Glutamatergic neuron (in vitro differentiated cells): ENCODE measurements at places on chromosomes 3 and 15. TPM values are rescaled to one million over a fixed set of nuclear protein-coding genes. Genes with fewer than 3 reads are reported as not detected.
A peak's percentile ranks its signal among the peaks of the same experiment; 100 is the strongest.

- no peak for DNase-seq
Measured at GRCh38 chr15:74383695-74384565, 16.5 kb upstream of the CYP11A1 start.

GRCh38 chr3:61524933-61525332 is 36.4 kb upstream of the PTPRG start:
- DNase-seq, result no peak

- DNase-seq, result no peak
Measured at GRCh38 chr3:13579063-13579462, 30.1 kb downstream of the FBLN2 start.

GRCh38 chr3:99873269-99874102 is 55.8 kb downstream of the CMSS1 start:
- no peak for DNase-seq

DNA sequence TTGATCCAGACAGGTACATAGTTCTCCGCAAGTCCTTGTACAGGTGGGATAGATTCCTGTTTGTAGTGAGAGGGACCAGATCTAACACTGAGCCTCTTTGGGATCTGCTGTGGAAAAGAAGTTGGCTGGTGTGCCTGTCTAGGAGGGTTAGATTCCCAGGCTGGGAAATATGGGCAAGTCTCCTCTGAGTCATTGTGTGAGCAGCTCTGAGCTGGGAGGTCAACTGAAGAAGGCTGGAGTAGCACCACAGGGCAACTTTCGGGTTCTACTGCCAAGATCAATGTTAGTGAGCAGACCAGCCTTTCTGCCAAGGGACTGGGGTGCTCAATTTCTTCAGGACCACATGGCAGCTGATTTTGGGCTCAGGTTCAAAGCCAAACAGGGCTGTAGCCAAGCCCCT is 33.4 kb downstream of the CLDN1 start:
- DNase-seq, result no peak

DNA sequence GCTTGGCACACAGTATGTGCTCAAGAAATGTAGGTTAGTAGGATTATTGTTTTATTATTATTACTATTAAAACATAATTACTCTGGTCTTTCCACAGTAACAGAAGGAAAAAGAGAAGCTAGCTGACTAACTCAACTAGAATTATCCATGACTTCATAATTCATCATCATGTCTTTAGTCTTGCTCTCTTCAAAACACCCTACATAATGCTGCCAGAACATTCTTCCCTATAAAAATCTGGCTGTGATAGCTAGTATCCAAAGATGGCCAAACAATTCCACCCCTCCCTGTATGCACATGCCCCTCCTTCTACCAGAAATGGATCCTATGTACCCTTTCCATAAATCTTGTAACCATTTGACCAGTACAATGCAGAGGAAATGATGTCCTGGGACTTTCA is 48.8 kb upstream of the SRGAP3 start:
- DNase-seq, result no peak

- no peak for DNase-seq
Measured at GRCh38 chr3:130117933-130118332, 36.3 kb downstream of the ALG1L2 start.

DNA sequence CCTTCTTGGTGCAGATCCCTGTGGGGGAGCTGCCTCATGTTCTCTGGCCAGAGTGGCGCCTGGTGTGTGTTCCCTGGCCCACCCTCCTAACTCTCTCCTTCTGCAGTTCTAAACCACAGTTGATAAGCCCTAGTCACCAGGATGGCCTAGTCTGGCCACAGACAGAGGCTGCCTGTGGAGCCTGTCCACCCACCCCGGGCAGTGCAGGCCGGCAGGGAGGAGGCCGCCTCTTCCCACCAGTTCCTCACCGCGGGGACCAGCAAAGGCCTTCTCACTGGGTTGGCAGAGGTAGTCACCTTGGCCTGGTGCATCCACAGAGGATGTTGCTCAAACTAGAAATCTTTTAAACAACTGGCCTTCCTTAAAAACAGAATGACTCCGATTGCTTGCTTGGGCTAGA is 276.4 kb upstream of the TTC14 start:
- no peak for DNase-seq

DNA sequence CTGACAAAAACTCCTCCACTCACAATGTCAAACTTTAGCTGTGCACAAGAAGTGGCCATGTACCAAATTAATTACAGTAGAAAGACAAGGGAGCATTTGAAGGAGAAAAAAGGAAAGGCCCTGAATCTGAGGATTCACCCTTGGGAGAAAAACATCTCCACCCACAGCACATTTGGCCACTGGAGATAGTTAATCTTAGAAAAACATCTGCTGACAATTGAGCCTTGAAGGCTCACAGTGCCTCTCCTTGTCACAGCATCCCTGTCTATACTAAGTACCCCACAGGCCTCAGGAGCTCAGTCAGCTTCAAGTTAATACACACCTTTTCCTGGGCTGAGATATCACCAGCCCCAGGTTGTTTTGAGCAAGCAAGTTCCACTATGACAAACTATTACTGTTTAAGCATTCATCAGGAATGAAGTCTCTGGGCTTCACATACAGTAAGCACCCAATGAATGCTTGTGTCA is 78.1 kb upstream of the SETMAR start:
- DNase-seq, result no peak

GRCh38 chr3:122025296-122025695 is 3.2 kb upstream of the ILDR1 start:
- no peak for DNase-seq

DNA sequence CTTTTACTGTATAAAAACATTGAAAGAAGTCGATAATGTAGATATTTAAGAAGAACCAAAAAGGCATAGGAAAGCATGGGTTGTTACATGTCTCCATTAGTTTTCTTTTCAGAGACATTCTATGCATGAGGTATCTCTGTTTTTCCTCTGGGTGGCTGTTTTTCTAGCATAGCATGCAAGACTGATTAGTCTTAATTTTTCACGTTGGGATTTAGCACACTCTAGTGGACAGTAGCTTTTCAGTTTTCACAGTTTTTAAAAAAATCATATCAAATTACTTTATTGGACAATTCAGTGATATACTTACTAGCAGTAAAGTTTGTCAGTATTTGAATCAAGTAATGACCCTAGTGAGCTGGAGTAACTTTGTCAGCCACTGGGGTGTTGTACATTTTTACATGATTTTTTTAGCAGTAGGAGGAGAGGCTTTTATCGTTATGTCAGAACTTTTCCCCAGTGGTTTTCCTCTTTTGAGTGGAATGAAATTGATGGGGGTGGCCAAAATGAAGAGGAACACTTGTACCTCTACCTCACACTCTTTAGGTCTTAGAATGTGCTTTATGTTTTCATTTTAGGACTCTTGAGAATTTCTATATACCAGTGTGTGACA is 57.2 kb downstream of the SEC22A start:
- DNase-seq, result no peak

GRCh38 chr15:65451989-65452388 is 29.2 kb upstream of the IGDCC4 start:
- no peak for DNase-seq

GRCh38 chr3:141387516-141387915 is 19.2 kb downstream of the ZBTB38 start:
- DNase-seq, result no peak

DNA sequence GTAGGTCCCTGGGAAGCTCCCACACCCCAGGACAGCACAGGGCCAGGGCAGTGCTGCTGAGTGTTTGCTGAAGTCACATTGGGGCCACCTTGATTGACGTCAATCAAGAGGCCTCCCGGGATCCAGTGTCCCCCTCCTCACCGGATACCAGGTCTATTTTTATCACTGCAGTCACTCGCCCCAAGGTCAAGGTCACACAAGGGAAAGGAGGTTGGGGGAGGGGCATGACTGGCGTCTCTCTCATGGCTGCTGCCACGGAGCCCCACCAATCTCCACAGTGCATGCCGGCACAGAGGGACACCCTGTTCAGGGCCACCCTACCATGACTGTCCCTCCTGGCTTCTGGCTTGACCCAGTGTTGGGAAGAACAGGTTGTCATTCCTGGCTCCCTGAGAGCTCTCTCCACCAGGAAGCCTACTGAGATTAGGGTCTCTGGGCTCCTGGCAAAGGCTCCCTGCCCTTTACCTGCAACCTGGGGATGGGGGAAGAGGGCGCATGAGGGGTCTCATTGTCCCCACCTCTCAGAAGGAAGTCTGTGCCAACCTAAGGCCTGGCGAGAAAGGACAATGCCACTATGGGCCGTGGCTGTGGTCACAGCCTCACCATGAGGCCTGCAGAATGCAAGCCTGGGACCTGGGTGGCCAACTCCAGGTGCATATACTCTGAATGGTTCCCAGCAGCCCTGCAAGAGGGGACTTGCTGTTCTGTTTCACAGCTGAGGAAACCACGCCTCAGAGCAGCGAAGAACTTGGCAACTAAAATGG is 1.5 kb downstream of the MYL3 start:
- DNase-seq, result peak; percentile 15

- DNase-seq, result no peak
Measured at GRCh38 chr15:28182216-28182615, 83.1 kb upstream of the OCA2 start.

- no peak for DNase-seq
Measured at GRCh38 chr15:88701561-88702095, 62.8 kb downstream of the ISG20 start.

DNA sequence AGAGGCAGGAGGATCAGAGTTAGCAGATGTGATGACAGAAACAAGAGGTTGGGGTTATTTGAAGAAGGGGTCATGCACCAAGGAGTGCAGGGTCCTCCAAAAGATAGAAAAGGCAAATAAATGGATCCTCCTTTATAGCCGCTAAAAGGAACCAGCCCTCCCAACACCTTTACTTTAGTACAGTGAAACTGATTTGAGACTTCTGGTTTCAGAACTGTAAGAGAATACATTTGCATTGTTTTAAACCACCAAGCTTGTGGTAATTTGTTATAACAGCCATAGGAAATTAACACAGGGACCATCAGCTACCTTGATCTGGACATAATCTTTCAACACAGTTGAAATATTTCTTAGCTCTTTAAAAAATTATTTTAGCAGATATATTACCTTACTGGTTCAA is 166.6 kb downstream of the TIGIT start:
- DNase-seq, result no peak

GRCh38 chr15:70587896-70588567 is 175.3 kb downstream of the UACA start:
- DNase-seq, result no peak

DNA sequence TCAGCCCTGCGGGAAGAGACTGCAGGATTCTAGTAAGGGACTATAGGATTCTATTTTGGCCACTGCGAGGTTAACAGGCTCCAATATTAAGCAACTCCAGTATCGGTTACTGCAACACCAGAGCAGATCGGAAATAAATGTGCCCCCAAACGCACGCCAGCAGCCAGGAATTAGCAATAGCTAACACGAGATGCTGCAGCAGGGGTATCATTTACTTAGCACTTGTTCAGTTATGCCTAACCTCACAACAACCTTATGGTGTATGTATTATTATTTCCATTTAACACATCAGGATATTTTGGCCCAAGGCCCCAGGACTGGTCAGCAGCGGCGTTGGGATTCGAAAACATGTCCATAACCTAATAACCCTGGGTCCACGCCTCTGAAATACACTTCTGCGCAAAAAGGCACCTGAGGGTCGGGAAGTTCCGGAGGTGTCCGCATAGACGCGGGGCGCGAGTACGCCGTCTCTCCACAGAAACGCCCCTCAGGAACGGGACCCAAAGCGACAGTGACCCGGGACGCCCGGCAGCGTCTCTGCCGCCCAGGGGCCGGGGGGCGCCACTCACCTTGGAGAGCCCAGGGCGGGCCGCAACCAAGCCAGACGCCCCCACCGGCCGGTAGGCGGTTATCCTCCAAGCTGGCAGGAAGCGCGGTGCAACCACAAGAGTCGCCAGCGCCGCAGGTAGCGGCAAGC is 681 bp downstream of the PIK3CB start:
- no peak for DNase-seq

GRCh38 chr3:99878005-99878404 is 60.3 kb downstream of the CMSS1 start:
- DNase-seq, result no peak

DNA sequence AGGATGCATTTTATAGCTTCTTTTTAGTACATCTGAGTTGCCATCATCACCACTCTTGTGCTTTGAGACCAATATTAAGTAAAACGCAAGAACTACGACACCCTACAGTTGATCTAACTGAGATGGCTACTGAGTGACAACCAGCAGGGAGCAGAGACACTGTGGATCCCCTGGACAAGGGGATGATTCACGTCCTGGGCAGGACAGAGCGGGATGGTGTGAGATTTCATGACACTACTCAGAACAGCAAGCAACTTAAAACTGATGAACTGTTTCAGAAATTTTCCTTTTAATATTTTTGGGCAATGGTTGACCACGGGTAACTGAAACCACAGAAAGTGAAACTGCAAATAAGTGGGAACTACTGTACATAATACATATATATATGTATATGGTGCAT is 299.2 kb downstream of the ADAMTS17 start:
- DNase-seq, result no peak

GRCh38 chr3:9903238-9903624 is 583 bp downstream of the IL17RE start:
- no peak for DNase-seq

DNA sequence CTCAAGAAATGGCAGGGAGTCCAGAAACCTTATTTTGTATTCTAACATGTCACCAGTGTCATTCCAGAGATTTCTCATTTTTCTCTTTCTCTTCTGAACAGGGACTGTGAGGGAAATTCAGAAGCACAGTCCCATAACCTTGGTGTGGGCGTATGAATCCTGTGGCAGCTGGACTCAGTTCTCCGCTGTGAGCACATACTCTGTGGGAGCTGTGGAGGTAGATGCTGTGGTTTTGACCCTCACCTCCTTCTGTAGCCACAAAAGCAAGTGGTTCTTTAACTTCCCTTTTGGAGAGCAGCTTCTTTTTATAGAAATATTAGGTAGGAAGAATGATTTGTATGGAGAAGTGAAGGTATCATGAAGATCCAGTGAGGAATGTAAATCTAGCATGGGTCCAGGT is 13.4 kb downstream of the TMEM207 start:
- DNase-seq, result no peak

- DNase-seq, result no peak
Measured at GRCh38 chr3:16738451-16738850, 133.2 kb upstream of the DAZL start.

GRCh38 chr3:18424729-18425640 is at the start of gene SATB1:
Gene SATB1 (minus strand): TSS chr3:18425339. CDS start chr3:18420967, 4,372 bp downstream.
- DNase-seq, result peak; percentile 85

Gene CILP
- 0.12 TPM for total RNA-seq

Gene TUSC7
- total RNA-seq, result not detected

Gene ARPIN
- total RNA-seq, result 9.0 TPM

Gene GXYLT2
- 10.9 TPM for total RNA-seq

Gene SKOR1
- total RNA-seq, result 4.0 TPM

Gene GOLGA6L7
- total RNA-seq, result not detected

Gene ANKUB1
- total RNA-seq, result not detected

Gene CRYGS
- total RNA-seq, result 3.7 TPM

Gene BSN
- 46.9 TPM for total RNA-seq

Gene NR2E3
- total RNA-seq, result 0.69 TPM

Gene PBRM1
- 192 TPM for total RNA-seq

Gene PLSCR5
- not detected for total RNA-seq

Gene FGD5
- 3.1 TPM for total RNA-seq
